Neural crest cell (in vitro differentiated cells): ENCODE measurements at places on chromosomes 13 and 19. TPM values are rescaled to one million over a fixed set of nuclear protein-coding genes. Genes with fewer than 3 reads are reported as not detected.

The THSD8 gene
- 34.7 and 49.1 TPM in 2 replicates for total RNA-seq

The CPAMD8 gene
- 14.5 and 17.0 TPM in 2 replicates for total RNA-seq

GRCh38 chr19:12733369-12734214 lies 892 bp downstream of the TRIR start:
- no peak for DNase-seq

The SLC25A42 gene
- 10.5 and 11.1 TPM in 2 replicates for total RNA-seq

The ZNF701 gene
- total RNA-seq, result 17.3 and 18.7 TPM in 2 replicates

GRCh38 chr13:111978546-111978945 lies 88.4 kb upstream of the SOX1 start:
- DNase-seq, result no peak

DNA sequence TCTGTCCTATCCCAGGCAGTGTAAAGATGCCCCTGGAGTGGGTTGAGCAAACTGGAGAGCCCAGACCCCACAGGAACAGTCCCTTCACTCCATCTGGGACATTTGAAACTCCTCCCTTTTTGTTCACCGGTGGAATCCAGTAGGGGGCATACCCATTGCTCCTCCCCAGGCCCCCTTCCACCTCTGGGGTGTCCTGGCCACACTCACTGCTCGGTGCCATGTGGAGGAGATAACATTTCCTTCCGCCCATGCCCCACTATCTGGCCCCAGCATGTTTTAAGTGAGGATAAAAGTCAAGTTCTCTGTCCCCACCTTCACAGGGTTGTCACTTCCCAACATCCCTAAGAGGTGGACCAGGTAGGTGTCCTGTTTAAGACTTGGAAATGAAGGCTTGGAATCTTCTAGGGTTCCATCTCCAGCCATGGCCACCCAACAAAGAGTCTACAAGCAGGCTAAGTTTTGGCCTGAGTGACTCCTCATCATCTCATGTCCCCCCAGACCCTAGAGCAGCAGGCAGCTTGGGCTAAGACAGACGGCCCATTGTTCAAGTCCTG lies 9.3 kb downstream of the ZNF526 start:
- DNase-seq, result no peak

DNA sequence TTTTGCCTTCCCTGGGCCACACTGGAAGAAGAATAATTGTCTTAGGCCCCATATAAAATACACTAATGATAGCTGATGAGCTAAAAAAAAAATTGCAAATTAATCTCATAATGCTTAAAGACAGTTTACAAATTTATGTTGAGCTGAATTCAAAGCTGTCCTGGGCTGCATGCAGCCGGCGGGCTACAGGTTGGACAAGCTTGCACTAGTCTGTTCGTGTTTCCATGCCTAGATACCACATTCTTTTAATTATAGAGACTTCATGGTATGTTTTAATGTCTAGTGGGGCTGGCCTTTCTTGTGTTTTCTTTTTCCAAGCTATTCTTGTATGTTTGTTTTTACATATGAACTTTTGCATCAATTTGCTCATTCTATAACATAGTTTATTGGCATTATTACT lies 90.6 kb downstream of the SGCG start:
- no peak for DNase-seq

DNA sequence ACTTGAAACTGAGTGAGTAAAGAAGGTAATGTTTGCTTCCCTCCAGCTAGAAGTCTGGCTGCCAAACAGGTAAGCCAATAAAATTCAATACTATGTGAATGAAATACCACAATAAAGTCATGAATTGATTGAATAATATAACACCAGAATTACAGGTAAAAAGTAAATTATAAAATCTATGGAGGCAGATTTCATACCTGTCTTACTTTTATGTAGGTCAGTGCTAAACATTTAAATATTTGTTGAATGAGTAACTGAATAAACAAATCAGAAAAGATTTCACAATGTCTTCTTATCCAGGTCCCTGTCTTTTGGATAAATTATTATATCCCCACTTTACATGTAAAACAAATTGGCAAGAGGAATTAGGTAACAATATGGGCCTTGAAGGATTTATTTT lies 62.7 kb downstream of the MICU2 start:
- no peak for DNase-seq

The LILRB4 gene
- not detected in 2 replicates for total RNA-seq

The GNG7 gene
- 13.9 and 15.1 TPM in 2 replicates for total RNA-seq

- no peak for DNase-seq
These were observed 187.3 kb upstream of the UBL3 start for GRCh38 chr13:30037766-30038165.

- DNase-seq, result no peak
These were observed 933.7 kb upstream of the SLITRK5 start for GRCh38 chr13:86737334-86737932.

DNA sequence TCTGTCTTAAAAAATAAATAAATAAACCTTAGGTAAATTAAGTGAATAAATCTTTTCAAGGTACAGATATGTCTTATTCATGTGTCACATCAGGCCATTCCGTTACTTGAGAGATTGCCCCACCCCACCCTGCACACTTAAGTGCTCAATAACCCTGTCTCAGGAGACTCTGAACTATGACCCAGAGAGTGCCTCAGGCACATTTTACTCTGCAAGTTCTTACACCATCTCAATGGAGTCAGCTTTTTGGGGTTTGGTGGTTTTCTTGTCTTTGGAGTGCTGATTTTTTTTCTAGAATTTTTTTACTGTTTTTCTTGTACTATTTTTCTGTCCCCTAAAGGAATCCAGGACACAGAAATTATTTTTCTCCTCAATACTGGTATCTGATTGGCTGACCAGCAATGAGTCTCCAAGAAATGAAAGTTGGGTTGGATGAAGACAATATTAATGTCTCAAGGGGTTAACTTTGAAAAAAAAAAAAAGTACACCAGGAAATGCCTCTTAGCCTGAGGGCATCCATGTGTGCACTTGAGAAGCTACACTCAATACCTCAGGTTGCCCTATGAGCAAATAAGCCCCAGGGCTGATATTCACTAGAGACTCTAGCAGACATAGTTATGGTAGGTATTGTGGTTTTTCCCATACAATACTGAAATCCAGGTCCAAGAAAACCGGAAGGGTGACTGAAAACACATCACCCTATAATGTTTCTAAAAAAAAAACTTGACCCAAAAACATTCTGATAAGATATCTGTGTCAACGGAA lies 114.6 kb upstream of the ZNF91 start:
- DNase-seq, result no peak

The SLC10A2 gene
- 0.07 and 0.09 TPM in 2 replicates for total RNA-seq

The GPR183 gene
- not detected in 2 replicates for total RNA-seq

- DNase-seq, result no peak
These were observed 186.5 kb downstream of the NHLRC3 start for GRCh38 chr13:39224671-39225240.

The STRN4 gene
- total RNA-seq, result 128 and 138 TPM in 2 replicates

DNA sequence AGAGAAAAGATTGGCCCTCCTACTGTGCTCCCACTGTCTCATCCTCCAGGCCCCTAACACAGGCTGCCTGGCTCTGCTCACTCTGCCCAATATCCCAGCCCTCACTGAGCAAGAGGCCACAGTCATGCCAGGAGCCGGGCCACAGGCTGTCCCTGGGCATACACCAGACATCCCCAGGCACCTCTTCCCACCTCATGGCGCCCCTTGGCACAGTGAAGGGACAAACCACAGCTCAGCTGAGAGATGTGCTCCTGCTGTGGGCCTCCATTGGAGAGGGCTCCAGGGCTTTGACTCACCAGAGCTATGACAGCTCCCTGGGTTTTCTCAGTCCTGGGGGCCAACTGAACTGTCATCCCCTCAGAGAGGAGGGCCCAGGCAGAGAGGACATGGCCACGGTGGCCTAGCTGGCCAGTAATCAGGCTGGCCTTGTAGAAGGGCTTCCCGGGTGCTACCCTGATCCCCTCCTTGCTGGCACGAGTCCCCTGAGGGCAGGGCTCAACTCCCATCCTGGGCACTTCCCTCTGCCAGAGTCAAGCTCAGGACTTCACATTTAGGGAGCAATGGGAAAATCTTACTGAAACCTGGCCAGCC lies 220.9 kb downstream of the TUBA3C start:
- DNase-seq, result no peak

The WDR87 gene
- total RNA-seq, result not detected in 2 replicates

The LILRA1 gene
- not detected in 2 replicates for total RNA-seq

DNA sequence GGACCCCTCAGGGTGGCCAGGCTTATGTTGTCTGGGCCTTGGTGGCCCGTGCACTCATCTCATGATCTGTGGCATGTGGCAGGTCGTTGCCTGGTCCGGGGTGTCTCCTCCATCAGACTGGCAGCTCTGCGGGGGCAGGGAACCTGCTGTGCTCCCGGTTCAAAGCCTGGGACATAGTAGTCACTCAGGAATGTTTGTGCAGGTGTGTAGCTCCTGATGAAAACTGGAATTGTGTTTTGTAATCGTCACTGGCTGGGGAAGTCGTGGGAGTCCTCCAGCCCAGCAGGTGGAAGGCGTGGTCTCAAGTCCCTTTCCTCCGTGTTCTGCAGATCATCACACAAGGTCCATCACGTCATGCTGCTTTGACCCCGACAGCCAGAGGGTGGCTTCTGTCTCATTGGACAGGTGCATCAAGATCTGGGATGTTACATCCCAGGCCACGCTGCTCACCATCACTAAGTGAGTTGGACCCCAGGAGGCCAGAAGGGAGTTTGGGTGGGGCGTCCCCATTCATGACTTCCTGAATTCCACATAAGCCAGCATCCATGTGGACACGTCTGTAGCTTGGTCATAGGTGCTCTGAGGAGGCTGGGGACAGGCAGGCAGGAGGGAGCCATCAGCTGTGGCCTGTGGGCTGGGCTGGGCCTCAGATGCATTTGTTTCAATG lies 19.1 kb downstream of the WDR88 start:
- no peak for DNase-seq

- DNase-seq, result no peak
These were observed 518.4 kb upstream of the SLITRK1 start for GRCh38 chr13:84400706-84401105.

GRCh38 chr13:84192125-84192524 lies 309.9 kb upstream of the SLITRK1 start:
- no peak for DNase-seq

- no peak for DNase-seq
These were observed 19.3 kb downstream of the AP1M1 start for GRCh38 chr19:16216744-16217670.

The POSTN gene
- total RNA-seq, result 93.0 and 97.0 TPM in 2 replicates

- DNase-seq, result no peak
These were observed 165.3 kb downstream of the IER2 start for GRCh38 chr19:13315495-13315894.

The DIS3 gene
- 31.1 and 32.0 TPM in 2 replicates for total RNA-seq

GRCh38 chr19:45186509-45187334 lies 8.1 kb downstream of the BLOC1S3 start:
- no peak for DNase-seq

The ZNF90 gene
- total RNA-seq, result 27.3 and 27.4 TPM in 2 replicates

- DNase-seq, result no peak
These were observed 48.8 kb upstream of the KCTD4 start for GRCh38 chr13:45249662-45250061.

- no peak for DNase-seq
These were observed 198.8 kb downstream of the NBEA start for GRCh38 chr13:35140831-35141230.

GRCh38 chr13:31890946-31891345 lies 140.6 kb upstream of the FRY start:
- DNase-seq, result no peak

DNA sequence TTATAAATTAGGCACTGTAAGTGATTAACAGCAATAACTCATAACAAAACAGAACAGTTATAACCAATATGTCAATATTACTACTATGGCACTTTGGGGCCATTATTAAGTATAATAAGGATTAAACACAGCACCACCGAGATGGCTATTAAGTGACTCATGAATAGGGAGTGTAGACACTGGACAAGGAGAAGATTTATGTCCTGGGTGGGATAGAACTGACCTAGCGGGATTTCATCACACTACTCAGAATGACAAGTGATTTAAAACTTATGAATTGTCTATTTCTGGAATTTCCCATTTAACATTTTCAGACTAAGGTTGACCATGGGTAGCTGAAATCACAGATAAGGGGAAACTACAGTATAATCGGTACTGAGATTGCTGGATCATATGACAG lies 79.0 kb upstream of the SLC7A1 start:
- no peak for DNase-seq

GRCh38 chr19:10230173-10230860 lies 814 bp downstream of the S1PR2 start:
- peak; percentile 51 for DNase-seq

GRCh38 chr19:34316741-34317301 lies 48.2 kb upstream of the GPI start:
- DNase-seq, result no peak

- no peak for DNase-seq
These were observed 23.1 kb downstream of the UNC13A start for GRCh38 chr19:17665058-17665457.

The LMTK3 gene
- 3.1 and 3.3 TPM in 2 replicates for total RNA-seq

GRCh38 chr19:49148044-49148682 lies 7.0 kb downstream of the HRC start:
- no peak for DNase-seq

The TNFSF13B gene
- 0.32 and 0.82 TPM in 2 replicates for total RNA-seq

The TPTE2 gene
- total RNA-seq, result 0.14 and 0.18 TPM in 2 replicates

- DNase-seq, result no peak
These were observed 5.3 kb upstream of the CLEC4G start for GRCh38 chr19:7737215-7737614.
